ENCODE measurements at places on chromosomes 4 and X.

GRCh38 chrX:22004866-22005265 lies 27.3 kb upstream of the PHEX start:
- DNase-seq = no peak

DNA sequence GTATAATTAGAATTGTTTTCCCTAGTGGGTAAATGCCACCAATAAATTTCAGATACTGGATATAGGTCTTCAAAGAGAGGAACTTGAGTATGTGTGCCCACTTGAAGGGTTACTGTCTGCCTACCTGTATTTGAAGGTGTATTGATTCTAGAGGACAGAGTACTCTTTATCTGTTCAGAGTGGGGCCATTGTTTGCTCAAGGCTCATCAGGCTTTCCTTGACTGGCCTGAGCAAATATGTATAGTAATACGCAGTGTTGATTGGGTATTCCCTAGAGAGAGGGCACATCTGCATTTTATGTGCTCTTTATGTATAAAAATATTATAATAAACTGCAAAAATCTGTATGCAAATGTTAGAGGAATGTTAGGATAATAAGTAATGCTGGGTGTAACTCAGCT lies 23.7 kb downstream of the RP2 start:
- no peak for DNase-seq

DNA sequence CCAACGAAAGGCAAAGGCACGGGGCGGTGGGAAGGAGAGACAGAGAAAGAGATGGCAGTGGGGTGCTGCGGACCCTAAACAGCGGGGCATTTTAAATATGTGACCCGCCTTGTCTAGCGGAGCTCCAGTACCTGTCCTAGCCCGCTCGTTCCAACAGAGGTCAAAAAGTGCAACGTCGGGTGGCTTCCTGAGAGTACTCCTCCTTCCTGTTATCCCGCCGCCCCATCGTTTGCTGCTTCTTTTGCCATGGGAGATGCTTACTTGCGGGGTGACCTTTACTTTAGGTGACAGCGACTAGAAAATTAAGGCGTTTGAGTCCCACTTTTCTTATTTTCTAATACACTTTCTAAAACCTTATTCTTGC lies 735 bp downstream of the NRK start:
- DNase-seq = no peak

- DNase-seq = no peak
These were observed 1.2 kb downstream of the WDR44 start for GRCh38 chrX:118347131-118347530.

DNA sequence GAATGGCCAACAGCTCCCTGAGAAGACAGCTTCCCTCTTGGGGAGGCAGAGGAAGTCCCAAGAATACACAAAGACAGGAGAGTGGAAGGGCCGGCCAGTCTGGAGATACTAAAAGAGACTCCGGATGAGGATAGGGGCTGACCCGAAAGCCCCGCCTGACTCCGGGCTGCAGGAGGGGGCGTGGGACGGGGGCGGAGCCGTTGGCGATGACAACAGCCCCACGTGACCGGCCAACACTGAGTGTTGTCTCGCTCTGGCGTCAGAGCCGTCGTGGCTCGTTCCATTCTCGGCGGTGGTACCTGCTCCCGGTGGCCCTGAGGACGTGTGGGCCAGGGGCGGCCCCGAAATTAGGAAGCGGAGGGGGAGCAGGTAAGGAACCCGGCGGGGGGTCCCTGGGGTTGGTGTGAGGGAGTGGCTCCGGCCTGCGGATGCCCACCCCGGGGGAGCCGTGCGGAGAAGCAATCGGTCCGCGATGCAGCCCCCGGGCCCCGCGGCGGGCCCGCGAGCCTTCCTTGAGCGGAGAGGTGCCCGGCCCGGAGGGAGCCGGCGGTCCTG lies at the start of gene BEX4:
Gene BEX4 (plus strand): TSS at position 239 of the 555 bp plus-strand sequence. CDS start 1,046 bp downstream, outside the sequence.
- DNase-seq = peak; percentile 87

- DNase-seq = peak; percentile 66
These were observed 591 bp downstream of the PRPS1 start for GRCh38 chrX:107628662-107629539.

DNA sequence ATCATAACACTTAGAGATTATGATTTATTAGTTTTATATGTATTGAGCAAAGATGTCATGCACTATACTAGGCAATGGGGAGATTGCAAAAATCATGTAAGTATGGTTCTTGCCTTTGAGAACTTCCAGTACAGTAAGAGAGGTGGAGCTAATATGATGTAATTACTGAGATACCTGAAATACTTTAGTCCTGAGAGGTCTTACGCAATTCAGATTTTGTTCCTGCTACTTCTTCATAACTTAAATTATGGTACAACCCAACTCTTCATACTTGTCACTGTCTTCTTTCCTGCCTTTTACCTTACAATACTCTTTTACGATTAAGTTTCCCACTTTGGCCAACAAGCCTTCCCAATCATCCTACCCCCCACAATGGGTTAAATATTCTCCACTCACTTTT lies 564.2 kb upstream of the PITX2 start:
- DNase-seq = no peak

- DNase-seq = no peak
These were observed 78.9 kb upstream of the UNC5C start for GRCh38 chr4:95627709-95628108.

DNA sequence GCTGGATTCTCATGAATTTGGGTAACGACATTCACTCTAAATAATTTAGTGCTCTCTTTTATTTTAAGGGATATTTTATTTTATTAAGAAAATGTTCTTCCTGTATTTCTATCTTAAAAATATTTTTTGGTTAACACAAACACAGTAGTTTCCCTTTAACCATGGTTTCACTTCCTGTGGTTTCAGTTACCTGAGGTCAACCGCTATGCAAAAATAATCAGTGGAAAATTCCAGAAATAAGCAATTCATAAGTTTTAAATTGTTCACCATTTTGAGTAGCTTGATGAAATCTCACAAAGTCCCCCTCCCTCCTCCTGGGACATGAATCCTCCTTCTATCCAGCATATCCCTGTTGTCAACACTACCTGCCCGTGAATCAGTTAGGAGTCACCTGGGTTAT lies 71.4 kb downstream of the GBA3 start:
- DNase-seq = no peak

DNA sequence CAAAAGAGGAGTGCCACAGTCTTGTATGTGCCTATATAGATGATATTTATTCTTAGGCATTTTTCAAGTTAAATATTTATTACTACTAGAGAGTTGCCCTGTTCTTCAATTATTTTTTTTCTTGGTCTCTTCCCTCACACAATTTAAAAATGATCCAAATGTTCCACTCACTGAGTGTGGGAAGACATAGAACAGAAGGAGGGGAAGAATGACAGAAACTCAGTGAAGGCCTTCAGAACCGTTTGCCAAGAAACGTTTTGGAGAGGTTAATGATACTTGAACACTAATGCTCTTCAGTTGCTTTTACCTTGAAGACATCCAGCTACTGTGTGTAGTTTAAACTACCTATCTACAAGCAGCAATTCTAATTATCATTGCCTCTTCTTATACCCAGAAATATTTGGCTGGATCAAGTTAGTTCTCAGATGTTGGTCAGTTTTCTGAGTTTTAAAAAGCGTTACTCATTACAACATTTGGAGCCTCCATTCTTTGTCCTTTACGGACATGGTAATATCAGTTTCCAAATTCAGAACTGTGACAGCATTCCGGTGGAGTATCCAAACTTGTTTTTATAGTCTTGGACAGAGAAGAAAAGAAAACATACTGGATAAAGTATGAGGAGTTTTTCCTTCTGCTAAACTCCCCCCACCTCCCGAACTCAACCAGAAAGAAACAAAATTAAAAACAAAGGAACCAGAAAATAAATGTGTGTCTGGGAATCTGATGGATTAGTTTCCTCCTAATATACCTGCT lies 389.7 kb downstream of the SPRY1 start:
- no peak for DNase-seq

DNA sequence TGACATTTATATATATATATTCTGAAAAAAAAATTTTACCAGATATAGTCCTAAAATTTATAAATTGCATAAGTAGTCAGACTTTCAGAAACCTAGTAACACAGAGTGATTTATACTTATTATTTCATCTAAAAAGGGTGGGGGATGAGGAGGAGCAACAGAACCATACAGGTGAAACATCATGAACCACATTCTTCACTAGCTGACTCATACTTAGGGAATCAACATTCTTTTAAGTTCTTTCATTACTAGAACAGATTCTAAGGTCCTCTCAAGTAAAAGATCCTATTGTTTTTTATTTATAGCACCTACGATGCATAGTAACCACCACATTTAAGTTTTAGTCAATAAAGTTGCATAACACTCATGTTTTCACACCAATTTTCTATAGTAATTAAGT lies 166.1 kb downstream of the LRBA start:
- no peak for DNase-seq

DNA sequence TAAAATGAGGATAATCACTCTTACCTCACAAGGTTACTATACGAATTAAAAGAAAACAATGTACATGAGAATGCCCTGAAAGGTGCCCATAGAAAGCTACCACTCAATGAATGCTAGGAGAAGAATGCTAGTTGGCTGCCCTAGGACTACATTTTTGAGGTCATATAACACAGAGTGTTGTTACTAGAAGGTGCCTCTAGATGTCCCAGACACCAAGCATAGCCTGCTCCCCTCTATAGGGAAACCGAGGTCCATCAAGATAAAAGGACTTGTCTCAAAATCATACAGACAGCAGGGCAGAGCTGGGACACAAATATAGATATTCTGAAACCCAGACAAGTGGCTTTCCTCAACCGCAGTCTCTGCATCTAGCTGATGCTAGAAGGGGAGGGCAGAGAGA lies 147.0 kb upstream of the ARHGEF9 start:
- DNase-seq = no peak

DNA sequence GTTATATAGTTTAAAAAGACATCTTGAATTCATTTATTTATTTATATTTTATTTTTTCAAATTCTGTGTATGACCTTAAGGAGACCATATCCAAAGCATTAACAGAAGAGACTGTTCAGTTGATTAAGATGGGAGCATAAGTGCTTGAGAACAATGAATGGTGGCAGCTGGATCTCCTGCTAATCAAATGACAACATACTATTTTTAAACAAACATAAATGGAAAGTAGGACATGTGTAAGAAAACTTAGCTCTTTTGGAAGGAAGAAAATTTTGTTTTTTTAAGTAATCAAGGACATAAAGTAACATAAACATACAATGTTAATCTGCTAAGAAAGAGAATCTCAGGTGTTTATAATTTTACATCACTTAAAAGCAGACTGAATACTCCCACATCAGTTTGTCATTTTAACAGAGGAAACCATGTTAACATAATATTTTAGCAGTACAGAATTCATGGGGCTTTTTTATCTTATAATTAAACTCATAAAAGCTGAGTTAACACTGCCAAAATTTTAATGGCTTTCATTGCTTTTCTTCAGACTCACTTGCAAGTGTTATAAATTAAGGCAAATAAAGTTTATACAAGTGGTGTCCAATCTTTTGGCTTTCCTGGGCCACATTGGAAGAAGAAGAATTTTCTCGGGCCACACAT lies 95.1 kb downstream of the MAD2L1 start:
- no peak for DNase-seq

DNA sequence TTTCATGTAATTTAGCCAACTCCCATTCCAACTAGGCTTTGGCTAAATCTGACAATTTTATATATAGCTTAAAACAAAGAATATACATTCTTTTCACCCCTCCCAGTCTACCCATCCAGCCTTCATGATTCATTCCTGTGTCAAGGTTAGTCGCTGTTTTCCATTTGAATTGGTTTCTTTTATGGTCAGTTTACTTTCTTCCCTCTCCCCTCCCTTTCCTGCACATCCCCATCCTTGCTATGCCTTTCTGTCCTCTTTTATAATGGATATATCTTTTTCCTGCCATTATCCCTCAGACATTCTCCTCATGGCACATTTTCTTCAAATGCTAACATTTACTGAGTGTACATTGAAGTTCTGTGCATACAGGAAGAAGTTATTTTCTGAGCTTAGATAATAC lies 4.7 kb downstream of the ZXDB start:
- no peak for DNase-seq

GRCh38 chrX:53476371-53476770 lies 42.2 kb upstream of the HSD17B10 start:
- DNase-seq = no peak

DNA sequence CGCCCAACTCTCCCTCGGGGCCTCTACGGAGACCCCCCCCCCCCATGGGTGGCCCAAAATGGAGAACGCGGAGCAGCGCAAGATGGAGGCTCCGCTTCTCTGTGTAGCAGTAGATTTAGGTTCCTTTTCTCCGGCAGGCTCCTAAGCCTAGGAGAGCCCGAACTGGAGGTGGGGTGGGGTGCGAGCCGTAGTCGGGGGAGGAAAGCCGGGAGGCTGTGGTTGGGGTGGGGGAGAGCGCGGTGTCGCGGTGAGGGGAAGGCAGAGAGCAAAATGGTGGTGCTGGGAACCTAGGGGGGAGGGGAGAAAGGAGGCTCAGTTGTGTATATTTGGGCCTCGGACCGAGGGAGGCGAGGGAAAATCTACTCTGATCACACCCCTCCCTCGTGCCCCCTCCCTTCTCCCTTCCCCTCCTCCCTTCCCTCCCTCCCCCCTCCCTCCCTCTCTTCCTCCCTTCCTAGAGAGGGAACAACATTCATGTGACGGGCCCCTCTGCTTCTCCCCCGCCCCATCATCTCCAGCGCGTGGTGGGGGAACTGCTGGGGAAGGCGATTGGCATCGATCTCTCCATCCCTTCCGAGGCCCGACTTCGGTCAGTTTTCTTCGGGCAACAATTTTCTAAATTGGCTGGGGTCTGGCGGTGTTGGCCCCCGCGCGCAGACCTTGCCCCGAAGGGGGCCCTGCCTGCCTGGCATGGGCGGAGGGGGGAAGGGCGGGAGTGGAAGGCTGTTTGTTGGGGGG lies at the start of gene STAG2:
Gene STAG2 (plus strand): TSS at position 439 of the 738 bp plus-strand sequence. CDS start 60,922 bp downstream, outside the sequence.
- DNase-seq = peak; percentile 73

- DNase-seq = no peak
These were observed 53.7 kb upstream of the TADA2B start for GRCh38 chr4:6989331-6989923.

DNA sequence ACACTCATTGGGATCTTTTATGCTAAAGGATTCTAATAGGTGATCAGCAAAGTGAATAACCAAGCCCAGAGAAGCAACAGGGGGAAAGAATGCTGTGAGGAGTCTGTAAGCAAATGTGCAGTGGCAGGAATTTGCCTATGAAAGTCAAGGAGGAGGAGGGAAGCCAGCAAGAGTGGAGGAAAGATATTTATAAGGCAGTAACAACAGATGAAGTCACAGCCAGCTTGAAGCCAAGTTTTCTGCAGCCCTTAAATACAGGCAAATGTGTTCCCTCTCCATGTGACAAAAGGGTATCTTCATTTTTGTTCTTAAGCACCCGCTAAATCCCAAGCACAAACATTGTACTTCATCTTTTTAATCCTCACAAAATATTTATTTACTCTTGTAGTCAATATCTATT lies 275.0 kb upstream of the CLNK start:
- no peak for DNase-seq

GRCh38 chr4:169659716-169660670 lies 39.6 kb downstream of the CLCN3 start:
- DNase-seq = peak; percentile 65

DNA sequence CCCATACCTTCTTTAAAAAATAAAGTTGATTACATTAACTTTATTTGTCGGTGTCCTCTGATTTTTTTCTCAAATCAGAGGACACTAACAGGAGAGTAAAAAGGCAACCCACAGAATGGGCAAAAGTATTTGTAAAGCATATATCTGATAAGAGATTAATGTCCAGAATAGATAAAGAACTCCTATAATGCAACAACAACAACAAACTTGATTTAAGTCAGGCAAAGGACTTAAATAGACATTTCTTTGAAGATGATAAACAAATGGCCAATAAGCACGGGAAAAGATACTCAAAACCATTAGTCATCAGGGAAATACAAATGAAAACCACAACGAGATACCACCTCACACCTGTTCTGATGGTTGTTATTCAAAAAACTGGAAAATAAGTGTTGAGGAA lies 28.7 kb downstream of the DOCK11 start:
- DNase-seq = no peak
